ENCODE measurements at places on chromosomes 5 and 9.

DNA sequence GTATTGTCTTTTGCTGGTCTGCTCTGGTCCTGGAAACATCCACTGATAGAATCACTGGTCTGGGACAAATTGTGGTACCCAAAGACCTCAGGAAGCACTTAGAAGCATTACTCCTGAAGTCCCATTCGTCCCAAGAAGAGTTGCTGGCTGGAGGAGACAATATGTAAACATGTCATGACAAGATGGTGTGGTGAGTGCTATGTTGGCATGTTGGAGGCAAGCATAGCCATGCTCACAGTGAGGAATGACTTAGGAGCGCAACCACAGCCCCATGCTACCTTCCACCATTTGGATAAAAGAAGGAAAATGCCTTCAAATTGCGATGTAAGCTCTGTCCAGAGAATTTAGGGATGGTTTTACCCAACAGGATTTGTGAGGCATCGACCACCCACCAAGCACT is 115.8 kb upstream of the STC2 start:
- no peak for DNase-seq

- DNase-seq, result no peak
Measured at GRCh38 chr9:27404661-27405060, 107.7 kb upstream of the EQTN start.

GRCh38 chr5:9661316-9662015 is 31.3 kb upstream of the TAS2R1 start:
- DNase-seq, result no peak

DNA sequence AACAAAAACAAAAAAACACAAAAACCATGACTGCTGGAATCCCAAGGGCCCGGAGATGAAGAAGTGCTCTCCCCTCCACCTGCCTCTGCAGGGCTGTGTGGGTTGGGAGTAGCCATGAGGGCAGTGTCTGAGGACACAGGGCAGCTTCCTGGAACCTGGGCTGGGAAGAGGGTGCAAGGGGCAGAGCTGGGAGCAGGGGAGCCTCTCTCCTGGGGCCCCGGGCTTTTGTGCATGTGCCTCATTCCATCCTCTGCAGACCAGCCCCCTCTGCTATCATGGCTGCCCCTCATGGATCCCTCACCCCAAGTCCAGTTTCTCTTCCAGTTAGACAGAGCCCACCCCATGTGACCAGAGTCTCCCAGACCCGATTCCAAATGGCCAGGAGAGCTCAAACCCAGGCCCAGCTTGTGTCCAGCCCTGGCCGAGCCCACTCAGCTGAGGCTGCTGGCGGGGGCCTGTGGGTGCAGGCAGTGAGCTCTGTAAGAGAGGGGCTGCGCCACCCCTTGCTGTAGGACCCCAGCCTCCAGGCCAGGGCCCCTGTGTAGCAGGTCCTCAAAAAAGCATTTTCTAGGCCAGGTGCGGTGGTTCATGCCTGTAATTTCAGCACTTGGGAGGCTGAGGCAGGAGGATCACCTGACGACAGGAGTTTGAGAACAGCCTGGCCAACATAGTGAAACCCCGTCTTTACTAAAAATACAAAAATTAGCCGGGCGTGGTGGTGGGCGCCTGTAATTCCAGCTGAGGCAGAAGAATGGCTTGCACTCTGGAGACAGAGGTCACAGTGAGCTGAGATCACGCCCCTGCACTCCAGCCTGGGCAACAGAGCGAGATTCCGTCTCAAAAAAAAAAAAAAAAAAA is 44.5 kb downstream of the PLPP7 start:
- DNase-seq, result no peak
